ENCODE measurements at places on chromosomes 2 and 18.

DNA sequence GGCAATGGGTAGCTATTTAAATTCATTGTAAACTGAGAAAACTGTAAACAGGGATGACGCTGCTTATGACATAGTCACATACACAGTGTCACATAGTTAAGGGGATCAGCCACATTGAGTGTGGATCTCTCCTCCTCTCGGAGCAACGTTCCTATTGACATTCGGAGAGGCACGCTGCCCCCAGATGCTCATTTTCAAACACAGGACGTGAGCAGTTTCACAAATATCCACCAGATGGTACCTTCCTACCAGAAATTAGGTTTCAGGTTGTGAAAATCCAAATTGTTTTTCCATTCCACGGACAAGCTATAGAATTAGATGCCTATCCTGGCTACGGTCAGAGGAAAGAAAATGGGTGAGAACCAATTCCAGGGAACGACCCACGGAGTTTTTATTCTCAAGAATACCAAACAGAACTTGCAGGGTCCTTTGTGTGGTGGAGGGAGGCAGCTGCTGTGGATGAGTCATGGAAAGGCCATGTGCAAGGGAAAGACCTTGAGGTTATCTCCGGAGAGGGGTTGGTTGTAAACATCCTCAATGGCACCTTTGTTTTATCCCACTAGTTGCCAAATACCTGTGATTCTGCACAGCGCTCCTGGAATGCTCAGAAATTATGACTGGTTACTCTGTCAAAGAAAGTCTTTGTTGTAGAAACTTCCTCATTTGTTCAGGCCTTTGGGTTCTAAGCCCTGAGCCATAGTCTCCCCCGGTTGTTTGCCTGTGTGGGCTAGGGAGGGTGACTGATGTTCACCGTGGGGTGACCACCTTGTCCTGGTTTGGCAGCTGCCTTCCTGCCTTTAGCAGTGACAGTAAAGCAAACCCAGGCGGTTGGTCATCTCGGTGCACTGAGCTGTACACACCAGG lies 88.0 kb downstream of the ACTR3 start:
- DNase-seq, result no peak

DNA sequence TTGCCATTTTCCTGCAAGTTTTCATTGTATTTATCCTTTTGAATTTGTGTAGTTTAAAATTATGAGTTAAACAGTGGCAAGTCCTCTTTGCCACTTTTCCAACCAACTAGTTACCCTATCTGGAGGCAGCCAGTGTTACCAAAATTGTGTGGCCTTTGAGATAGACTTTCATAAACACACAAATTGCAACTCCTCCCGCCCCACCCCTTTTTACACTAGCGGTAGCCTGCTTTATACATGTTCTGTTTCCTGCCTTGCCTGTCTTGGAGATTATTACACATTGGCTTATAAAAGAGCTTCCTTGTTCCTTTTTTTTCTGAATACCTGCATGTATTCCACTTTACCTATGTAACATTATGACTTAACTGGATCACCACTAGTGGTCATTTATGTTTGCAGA lies 56.5 kb downstream of the RPIA start:
- no peak for DNase-seq

DNA sequence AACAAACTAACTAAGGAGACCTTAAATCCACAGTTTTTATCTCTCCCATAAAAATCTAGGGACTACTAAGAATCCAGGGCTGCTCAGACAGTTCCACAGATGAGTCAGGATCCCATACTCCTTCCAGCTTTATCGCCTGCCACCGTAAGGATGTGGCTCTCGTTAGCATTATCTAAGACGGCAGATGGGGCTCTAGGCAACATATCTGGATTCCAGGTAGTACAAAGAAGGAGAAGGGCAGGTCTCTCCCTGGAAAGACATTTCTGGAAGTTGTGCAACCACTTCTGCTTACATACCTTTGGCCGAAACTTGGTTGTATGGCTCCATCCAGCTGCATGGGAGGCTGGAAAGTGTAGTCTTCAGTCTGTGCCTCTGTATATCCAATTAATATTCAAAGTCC lies 149.4 kb downstream of the SP3 start:
- no peak for DNase-seq

DNA sequence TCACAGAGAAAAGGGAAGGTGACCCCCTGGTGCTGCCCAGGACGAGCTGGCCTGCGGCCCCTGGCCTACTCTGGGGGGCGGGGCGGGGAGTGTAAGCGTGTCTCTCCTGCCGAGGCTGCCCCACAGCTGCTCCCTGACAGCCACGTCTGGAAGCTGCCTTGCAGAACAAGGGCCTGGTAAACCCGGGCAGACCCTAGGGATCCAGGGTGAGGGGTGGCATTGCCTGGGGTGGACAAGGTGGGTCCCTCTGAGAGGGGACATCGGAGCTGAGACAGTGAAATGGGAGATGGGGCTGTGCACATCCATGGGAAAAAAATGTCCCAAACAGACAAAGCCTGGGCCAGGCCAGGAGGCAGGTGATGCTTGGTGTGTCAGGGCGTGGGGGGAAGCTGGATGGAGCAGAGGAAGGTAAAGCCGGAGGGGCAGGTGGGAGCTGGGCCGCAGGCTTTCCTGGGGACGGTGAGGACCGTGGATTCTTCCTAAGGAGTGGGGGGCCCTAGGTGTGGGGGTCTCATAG lies 66.0 kb upstream of the HDAC4 start:
- DNase-seq, result no peak

GRCh38 chr18:46678785-46679399 lies 21.9 kb upstream of the LOXHD1 start:
- no peak for DNase-seq

- no peak for DNase-seq
Observed at GRCh38 chr18:1394966-1395365, 490.3 kb downstream of the ADCYAP1 start.

- DNase-seq, result no peak
Observed at GRCh38 chr18:78156466-78156865, 823.2 kb upstream of the SALL3 start.

DNA sequence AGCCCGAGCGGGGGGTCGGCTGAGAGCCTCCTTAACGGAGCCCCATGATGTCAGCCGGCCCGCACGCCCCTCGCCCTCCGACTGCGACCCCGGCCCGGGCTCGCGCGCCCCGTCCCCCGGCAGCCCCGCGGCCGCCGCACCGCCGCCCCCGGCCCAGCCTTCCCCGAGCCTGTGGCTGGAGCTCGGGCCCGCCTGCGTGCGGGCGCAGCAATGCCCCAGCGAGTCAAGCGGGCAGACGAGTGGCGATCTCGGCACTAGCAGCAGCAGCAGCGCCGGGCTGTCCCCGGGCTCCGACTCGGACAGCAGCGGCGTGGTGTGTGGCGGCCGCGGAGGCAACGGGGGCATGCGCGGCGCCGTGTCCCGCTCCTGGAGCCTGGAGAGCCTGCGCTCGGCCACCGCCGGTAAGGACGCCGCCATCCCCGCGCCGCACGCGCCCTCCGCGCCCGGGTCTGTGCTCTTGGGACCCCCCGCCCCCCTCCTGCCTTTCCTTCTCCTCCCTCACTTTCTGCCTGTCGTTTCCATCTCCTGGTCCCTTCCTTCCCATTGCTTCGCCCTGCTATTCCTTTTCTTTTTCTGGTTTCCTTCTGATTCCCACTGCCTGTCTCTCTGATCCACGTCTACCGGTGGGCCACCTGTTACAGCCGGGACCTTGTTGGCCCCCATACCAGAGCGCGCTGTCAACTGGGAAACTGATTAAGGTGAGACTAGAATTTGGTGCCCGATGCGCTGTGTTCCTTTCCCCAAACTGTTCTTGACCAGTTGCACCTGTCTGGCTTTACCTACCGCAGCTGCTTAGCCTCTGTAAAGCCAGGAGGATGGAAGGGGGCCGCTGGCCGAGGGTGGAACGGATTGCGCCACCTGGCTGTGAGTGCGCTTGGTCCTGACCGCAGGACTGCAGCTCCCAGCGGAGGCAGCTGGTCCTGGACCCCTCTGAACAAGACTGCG lies 127.4 kb downstream of the ARHGEF4 start:
- DNase-seq, result no peak

DNA sequence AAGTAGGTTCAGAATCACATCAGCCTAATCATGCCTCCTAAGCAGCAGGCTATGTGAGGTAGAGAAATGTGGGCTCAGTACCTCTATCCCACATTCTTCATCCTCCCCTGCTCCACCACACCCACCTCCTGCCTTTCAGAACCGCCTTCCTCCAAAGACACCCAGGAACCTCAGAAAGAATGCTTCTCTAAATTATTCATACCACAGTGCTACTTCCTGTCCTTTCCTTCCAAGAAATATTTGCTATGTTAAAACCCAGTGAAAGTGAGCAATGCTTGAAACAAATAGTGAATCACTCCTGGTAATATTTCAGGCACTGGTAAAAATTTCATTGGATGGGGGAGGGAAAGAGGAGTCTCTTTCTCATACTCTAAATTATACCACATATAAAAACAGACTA lies 24.0 kb upstream of the CREB1 start:
- no peak for DNase-seq

DNA sequence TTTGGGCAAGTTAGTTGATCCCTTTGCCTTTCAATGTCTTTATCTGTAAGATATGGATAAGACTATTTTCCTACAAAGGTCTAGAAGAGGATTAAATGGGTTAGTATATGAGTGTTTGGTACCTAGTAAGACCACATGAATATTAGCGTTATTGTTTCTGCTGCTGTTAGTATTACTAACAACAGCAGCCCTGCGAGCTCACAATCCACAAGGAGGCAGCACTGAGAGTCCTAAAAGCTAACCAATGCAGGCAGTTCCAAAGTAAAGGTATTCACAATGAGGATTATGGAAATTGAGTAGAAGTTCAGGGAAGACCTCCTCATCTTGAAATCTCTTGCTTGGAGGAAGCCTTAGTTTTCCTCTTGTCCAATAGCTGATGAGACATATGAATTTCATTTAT lies 248.9 kb downstream of the TDRD15 start:
- no peak for DNase-seq

DNA sequence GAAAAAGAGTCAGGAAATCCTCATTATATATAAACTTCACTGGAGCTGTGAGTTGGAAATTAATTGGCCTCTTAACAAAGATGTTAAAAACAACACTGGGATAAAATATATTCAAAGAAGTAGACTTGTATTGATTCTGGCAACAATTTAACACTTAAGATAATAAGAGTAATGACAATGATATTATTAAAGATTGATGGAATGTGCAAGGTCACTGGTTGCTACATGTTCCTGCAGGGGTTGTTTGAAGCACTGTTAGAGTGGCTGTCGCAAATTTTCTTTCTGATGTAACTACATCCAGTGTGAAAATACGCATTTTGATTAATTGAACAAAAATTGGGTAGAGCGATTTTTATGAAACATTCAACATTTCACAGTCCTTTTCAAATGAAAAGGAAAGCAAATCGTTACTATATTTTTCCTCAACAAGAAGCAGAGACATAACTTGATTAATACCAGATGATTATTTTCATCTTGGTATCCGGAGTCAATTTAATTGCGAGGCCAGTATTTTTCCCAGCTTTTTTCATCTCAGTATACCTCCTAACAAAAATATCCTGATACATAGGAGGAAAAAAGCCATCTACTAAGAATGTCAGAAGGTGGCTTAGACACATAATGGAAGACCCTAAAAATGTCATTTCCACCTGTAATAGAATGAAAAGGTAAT lies 6.1 kb downstream of the PTGR3 start:
- DNase-seq, result no peak

DNA sequence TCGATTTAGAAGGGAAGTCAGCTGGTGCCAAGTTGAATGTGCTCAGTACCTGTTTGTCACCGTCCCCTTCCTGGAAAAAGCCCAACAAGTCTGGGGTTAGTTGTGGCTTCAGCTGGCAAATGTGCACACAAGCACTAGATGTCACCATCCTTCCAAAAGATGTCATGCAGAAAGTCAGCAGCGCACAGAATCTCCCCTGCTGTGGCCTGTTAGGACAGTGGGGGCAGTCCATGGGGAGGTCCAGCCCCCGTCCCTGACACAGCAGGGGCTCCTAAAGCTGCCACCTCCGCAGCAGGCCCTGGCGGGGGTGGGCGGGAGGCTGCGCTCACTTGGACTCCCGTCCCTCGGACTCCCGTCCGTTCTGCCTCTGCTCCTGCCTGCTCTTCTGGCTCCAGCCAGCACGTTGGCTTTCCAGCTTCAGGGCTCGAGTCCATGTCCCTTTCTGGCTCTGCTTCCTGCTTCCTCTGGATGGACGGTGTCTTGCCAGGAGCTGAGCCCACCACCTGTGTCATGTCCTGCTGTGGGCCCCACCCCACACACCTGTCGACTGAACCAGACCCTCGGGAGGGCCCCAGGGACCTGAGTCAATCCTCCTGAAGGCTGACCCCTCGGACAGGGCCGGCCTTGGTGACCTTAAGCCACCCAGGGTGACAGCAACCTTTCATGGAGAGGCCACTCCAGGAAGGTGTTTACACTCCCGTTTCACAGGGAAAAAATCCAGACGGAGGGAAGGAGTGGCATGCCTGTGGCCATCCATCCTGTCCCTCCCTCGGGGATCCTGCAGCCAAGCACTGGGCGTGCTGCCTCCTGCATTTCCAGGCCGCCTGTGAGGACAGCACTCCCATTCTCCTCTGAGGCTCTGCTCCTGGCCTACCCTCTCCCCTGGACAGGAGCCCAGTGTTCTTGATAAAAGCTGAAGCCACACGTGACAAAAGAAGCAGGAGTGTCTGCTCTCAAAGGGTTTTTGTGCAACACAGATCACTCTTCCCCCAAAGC lies 8.5 kb downstream of the RAB17 start:
- DNase-seq, result peak; percentile 51

DNA sequence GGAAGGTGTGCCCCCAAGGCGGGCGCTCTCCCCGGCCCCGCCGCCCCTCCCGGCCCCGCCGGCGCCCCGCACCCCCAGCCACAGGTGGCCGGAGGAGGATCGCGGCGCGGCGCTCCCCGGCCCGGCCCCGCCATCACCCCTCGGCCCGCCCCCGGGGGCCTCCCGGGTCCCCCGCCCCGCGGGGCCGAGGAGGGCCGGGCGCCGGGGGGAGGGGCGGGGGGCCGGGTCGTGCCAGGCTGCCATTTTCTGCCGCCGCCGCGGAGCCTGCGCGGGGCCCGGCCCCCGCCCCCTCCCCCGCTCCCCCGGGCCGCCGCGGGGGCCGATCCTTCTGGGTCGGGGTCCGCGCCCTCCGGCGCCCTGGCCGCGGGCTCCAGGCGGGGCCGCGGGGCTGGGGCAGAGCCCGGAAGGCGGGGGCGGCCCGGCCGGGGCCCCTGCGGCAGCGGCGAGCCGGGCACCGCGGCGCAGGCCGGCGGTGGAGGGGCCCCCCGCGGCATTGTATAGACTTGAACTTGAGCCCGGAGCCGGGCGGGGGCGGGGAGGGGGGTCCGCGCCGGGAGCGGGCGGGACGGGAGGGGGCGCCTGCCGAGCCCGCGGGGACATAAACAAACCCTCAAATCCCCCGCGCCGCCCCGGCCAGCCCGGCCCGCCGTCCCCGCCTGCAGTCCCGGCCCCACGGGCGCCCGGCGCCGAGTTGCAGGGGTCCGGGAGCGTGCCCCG lies 556 bp downstream of the DNMT3A start:
- DNase-seq, result no peak

- peak; percentile 21 for DNase-seq
Observed at GRCh38 chr2:162091325-162092007, 17.5 kb upstream of the DPP4 start.

DNA sequence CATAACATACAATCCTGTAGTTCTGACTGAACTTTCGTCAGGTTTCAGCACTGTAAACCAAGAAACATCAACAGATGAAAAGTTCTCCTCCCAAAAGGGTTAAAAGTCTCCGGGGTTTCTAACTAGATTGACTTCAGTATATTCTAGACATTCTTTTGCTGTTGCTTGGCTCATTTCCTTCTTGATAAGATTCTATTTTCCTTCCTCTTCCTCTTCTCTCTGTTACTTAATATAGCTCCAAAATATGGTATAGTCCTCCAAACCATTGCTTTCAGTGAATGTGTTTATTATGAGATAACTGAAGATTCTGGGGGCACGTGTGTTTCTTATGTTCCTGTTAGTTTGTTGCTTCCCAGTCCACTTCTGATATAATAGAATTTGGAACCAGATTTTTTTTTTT lies 46.4 kb upstream of the MAP4K3 start:
- no peak for DNase-seq

Data from CD4-positive, alpha-beta T cell treated with Interleukin-21 for 1 hour (primary cell).